Body of pancreas (tissue), 4 donors: ENCODE measurements at places on chromosomes 1 and 21. TPM values are rescaled to one million over a fixed set of nuclear protein-coding genes. Genes with fewer than 3 reads are reported as not detected.

DNA sequence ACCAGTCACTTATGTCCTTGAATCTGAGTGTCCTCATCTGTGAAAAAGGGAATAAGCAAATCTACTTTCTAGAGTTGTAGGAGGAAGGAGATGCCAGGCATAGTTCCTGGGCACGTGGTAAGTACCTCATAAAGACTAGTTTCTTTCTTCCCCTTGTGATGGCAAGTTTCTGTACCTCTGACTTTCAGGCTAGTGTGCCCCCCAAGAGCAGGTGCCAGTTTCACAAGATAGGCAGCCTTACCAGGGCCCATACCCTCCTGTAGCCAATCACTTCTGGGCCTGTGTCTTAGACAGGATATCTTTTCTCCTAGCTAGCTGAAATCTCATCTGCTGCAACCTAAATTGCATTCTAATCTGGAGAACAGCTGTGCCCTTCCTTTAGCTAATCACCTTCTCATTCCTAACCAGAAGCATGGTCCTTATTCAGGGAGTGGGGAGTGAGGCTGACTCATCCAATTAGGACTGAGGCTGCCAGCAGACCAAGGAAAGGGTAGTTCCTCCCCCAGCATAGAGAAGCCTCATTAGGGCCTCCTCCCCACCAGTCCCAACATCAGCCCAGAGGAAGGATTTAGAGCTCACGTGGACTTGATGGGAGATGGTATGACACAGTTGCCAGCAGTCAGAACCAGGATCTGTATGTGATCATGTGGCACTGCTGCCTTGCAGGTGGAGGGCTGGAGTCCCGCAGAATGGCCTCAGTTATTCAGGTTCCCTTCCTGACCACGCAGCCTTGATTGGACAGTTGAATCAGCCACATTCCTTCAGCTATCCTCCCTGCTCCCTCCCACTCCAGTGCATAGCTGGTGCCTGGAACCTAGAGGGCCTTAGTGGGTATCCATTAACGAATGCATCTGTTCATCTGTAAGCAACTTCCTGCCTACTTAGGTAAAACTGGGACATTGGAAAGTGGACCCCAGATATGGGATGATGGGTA is 7.9 kb downstream of the KLHDC8A start:
- H3K36me3 ChIP-seq = no peaks in the 10 kb centered on the region
- peaks cover 17% of the 10 kb centered on the region for H3K4me1 ChIP-seq
- DNase-seq = no peak
- H3K27me3 ChIP-seq = no peaks in the 10 kb centered on the region

FLG2 gene
- total RNA-seq = not detected

GRCh38 chr1:34002810-34003209 is 138.9 kb downstream of the HMGB4 start:
- no peak for DNase-seq
- no peak overlapping the region for H3K27ac ChIP-seq
- H3K36me3 ChIP-seq = no peaks in the 10 kb centered on the region

GRCh38 chr1:46496505-46496904 is 6.9 kb downstream of the DMBX1 start:
- no peaks in the 10 kb centered on the region for H3K4me1 ChIP-seq
- H3K36me3 ChIP-seq = no peaks in the 10 kb centered on the region
- no peaks in the 10 kb centered on the region for H3K27me3 ChIP-seq
- no peak overlapping the region for H3K27ac ChIP-seq

DNA sequence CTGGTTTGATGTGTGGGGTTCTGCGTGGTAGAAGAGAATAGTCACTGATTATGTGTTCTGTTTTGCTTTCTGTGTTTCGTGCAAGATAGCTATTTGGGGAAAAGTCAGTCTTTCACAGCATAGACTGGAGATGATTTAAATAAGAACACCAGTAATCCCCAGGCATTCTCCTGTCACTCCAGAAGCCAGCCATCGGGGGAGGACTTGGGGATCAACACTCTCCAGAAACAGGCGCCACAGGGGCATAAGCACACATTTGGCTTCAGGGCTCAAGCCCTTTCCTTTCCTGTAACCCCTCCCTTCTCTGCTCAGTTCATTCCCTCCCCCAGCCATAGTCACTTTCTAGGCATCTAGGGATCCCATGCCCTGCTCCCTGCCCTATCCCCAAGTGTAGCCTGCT is 97.3 kb upstream of the BEND5 start:
- H3K27me3 ChIP-seq = no peaks in the 10 kb centered on the region
- H3K36me3 ChIP-seq = no peaks in the 10 kb centered on the region
- no peak for DNase-seq

GRCh38 chr1:159838715-159839114 is 12.0 kb downstream of the SLAMF8 start:
- DNase-seq = no peak
- H3K36me3 ChIP-seq = no peaks in the 10 kb centered on the region
- H3K27me3 ChIP-seq = no peaks in the 10 kb centered on the region
- no peak overlapping the region for H3K27ac ChIP-seq

DNA sequence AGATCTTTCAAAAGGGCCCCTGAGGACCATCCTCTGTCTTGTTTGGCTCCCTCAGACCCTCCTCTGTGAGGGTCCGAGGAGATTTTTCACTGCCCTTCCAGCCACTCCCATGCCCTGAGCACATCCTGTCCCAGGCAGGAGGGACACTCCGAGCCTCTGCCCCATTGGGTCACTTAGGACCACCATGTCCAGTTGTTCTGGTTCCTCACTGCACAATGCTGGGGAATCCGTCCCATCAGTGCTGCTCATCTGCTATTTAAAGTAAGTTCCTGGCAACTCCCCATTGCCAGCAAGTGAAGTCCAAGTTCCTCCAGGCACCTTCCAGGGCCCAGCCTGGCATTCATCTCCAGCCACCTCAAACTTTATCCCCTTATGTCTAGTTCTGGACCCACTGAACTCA is 117.5 kb upstream of the GRIK3 start:
- no peak overlapping the region for H3K27ac ChIP-seq
- DNase-seq = no peak
- no peaks in the 10 kb centered on the region for H3K4me1 ChIP-seq
- H3K27me3 ChIP-seq = no peaks in the 10 kb centered on the region
- H3K4me3 ChIP-seq = no peak overlapping the region
- no peaks in the 10 kb centered on the region for H3K36me3 ChIP-seq

GRCh38 chr1:233675893-233676292 is 62.0 kb downstream of the KCNK1 start:
- H3K36me3 ChIP-seq = no peaks in the 10 kb centered on the region
- H3K27me3 ChIP-seq = no peaks in the 10 kb centered on the region
- DNase-seq = no peak
- no peak overlapping the region for H3K4me3 ChIP-seq

DNA sequence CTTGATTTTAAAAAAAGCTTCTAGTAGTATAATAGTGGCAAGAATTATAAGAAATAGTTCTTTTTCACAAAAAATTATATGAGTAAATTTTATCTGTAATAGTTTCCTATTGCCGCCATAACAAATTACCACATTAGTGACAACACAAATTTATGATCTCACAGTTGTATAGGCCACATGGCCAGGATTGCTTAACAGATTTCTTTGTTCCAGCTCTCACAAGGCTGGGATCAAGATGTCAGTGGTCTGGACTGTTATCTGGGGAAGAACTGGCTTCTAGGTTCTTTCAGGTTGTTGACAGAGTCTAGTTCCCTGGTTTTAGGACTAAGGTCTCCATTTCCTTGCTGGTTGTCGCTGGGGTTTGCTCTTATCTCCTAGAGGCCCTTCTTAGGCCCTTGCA is 236.4 kb downstream of the USP25 start:
- H3K4me1 ChIP-seq = no peaks in the 10 kb centered on the region
- no peak for DNase-seq
- no peaks in the 10 kb centered on the region for H3K36me3 ChIP-seq
- no peak overlapping the region for H3K4me3 ChIP-seq
- H3K27me3 ChIP-seq = no peaks in the 10 kb centered on the region

DNA sequence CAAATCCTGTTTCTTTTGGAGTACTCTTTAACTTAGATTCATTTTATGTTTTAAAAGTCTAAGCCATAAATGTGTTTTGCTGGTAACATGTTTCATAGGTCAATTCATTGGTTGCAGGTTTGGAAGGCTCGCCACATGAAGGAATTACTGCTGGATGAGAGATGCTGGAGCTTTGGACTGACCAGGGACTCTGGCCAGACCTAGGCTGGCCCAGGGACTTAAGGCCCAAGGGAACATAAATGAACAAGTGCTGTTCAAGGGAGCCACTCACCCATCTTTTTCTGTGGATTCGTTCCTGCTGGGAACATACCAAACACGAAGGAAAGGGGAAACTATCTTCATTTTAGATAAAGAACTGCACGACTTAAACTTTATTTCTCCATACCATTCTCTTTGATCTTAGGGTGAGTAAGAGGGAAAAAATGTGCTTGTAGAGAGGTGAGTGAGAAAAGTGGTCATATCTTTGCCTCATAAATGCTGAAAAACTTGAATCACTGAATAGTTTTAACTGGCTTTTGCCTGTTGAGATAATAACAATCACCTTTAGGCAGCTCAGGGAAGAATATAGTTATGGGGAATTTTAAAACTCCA is 15.3 kb upstream of the SHCBP1L start:
- no peak overlapping the region for H3K4me3 ChIP-seq
- DNase-seq = no peak
- no peak overlapping the region for H3K27ac ChIP-seq

LRRC38 gene
- not detected for total RNA-seq

GRCh38 chr1:221074332-221074731 is 195.1 kb downstream of the HLX start:
- no peaks in the 10 kb centered on the region for H3K36me3 ChIP-seq
- H3K27ac ChIP-seq = no peak overlapping the region
- no peaks in the 10 kb centered on the region for H3K4me1 ChIP-seq
- H3K27me3 ChIP-seq = no peaks in the 10 kb centered on the region
- H3K4me3 ChIP-seq = no peak overlapping the region

DNA sequence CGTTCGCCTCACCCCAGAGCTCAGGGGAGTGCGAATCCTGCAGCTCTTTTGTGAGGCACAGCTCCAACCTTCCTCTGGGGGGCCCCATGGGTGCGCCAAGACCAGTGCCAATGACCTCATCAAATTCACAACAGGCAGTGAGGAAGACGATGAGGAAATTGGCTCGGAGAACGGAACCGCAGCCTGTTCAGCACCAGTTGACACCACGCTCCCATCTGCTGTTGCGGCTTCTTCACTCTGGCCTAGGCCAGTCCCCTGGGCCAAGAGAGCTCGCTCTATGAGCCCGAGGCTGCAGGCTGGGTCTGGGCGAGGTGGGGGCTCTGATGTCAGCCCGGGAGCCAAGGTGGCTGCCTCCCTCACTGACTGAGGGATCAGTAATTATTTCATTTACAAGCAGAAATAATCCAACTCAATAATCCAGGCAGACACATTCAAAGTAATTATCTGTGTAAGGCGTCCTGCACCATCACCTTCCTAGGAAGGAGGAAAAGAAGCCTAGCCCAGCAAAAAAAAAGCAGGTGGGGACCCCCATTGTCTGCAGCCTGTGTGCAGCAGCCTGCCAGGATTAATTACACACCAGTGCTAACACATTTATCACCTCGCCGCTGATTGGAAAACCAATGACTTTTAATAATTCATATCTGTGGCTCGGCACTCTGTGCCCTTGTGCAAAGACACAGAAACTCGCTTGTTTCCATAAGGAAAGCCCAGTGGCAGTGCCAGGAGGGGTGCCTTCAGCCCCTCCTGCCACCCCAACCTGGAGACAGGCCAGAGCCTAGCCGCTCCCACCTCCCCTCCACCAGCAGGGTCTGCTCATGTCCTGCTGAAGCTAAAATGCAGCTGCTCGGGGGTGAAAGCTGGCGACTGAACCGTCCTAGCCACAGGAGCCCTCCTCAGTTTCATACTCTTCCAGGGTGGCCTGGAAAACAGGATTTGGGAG is 1.9 kb downstream of the PLEKHA6 start:
- H3K4me3 ChIP-seq = no peak overlapping the region
- DNase-seq = no peak
- peaks cover 27% of the 10 kb centered on the region for H3K4me1 ChIP-seq
- H3K36me3 ChIP-seq = no peaks in the 10 kb centered on the region
- H3K27ac ChIP-seq = no peak overlapping the region

- no peaks in the 10 kb centered on the region for H3K4me1 ChIP-seq
- no peaks in the 10 kb centered on the region for H3K27me3 ChIP-seq
- H3K4me3 ChIP-seq = no peak overlapping the region
- no peak for DNase-seq
- H3K36me3 ChIP-seq = no peaks in the 10 kb centered on the region
Observed at GRCh38 chr21:42140196-42140934, 69.2 kb downstream of the UMODL1 start.

GUCA2A gene
- not detected for total RNA-seq

DNA sequence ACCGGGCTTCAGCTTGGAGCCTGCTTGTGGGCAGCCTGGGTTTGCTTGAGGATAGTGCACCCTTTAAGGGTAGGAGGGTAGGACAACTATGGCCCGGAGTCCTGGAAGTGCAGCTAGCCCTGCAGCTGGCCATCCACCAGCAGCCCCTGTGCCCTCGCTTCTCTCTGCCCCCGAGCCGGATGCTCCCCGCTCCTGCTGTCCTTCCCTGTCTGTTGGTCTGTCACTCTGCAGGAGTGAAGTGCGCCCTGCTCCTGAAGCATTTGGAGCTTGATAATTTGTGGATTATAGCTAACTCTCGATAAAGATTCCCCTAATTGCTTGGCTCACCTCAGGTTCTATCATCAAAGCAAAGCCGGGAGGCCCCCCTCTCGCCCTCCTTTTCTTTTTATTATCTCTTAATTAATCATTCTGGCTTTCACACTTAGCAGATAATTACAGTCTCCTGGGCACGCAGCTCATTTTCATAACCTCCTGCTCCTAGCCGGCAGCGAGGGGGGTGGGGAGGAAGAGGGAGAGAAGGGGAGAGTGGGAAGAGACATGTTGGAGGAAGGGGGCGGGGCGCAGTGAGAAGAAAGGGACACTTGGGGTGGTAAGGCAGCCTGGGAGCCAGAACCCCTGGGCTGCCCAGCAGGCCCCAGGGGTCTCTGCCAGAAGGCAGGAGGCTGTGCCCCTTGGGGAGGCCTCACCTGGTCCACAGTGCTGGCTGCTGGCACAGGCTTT is 14.4 kb downstream of the KIRREL1 start:
- H3K27ac ChIP-seq = no peak overlapping the region
- H3K4me1 ChIP-seq = peaks cover 29% of the 10 kb centered on the region
- H3K36me3 ChIP-seq = no peaks in the 10 kb centered on the region
- H3K4me3 ChIP-seq = no peak overlapping the region

MCOLN3 gene
- 15.8 TPM for total RNA-seq

- H3K27ac ChIP-seq = no peak overlapping the region
- H3K4me3 ChIP-seq = no peak overlapping the region
- no peaks in the 10 kb centered on the region for H3K36me3 ChIP-seq
Observed at GRCh38 chr1:24898152-24898908, 31.7 kb downstream of the RUNX3 start.

GRCh38 chr1:233279971-233280370 is 15.6 kb downstream of the PCNX2 start:
- no peak for DNase-seq
- no peaks in the 10 kb centered on the region for H3K4me1 ChIP-seq
- H3K36me3 ChIP-seq = no peaks in the 10 kb centered on the region
- no peak overlapping the region for H3K27ac ChIP-seq

SYNJ1 gene
- total RNA-seq = 4.6 TPM

DNA sequence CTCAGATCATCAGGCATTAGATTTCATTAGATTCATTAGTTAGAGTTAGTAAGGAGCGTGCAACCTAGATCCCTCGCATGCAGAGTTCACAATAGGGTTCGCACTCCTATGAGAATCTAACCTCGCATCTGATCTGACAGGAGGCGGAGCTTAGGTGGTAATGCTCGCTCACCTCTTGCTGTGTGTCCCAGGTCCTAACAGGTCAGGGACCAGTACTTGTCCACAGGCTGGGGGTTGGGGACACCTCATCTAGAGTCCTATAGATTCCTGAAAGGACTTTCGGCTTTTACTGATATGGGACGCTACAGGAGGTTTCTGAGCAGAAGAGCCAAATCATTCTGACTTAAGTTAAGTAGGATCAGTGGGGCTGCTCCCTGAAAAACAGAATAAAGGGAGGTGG is 91.4 kb downstream of the AKT3 start:
- H3K4me1 ChIP-seq = no peaks in the 10 kb centered on the region
- no peak for DNase-seq
- no peaks in the 10 kb centered on the region for H3K27me3 ChIP-seq
